Body of pancreas (tissue), 4 donors: ENCODE measurements at places on chromosomes 3 and 15.

- H3K27me3 ChIP-seq = no peaks in the 10 kb centered on the region
- peaks cover 4% of the 10 kb centered on the region for H3K36me3 ChIP-seq
- no peak for DNase-seq
- H3K4me3 ChIP-seq = no peak overlapping the region
These were observed 5.0 kb downstream of the IFRD2 start for GRCh38 chr3:50287262-50287661.

DNA sequence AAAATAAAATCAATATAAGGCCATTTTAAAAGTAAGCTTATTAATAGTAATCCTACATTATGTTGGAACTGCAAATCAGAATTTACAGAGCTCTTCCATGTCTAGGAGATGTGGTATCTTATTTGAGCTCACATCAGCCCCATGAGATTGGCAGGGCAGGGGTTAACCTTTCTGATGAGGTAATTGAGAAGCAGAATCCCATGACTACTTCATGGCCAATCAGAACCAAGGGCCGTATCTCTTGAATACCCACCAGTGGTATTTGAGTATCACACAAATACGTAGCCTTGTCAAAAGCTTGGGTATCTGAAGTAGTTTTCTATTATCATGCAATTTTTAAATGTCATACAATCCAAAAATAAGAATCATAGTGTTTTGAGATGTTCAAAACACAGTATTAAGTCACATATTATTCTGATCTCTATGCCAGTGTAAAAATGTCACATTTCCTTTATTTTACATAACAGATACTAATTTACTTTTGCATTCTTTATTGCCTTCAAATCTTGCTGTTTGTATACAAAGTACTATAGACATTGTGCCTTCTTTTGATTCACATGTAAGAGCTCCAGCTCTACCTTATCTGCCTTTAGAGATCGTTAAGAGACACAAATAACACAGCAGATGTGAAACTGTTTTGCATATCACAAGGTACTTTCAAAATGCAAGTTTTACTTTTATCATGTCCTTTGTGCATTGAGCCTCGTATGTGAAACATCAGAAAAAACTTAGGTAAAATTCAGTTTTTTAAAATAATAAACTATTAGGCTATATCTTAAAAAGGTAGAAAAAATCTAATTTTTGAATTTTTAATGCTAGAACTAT lies 251.7 kb upstream of the GOLGA6L4 start:
- no peaks in the 10 kb centered on the region for H3K36me3 ChIP-seq
- DNase-seq = no peak
- H3K27ac ChIP-seq = no peak overlapping the region
- H3K4me3 ChIP-seq = no peak overlapping the region
- peaks cover 19% of the 10 kb centered on the region for H3K4me1 ChIP-seq

DNA sequence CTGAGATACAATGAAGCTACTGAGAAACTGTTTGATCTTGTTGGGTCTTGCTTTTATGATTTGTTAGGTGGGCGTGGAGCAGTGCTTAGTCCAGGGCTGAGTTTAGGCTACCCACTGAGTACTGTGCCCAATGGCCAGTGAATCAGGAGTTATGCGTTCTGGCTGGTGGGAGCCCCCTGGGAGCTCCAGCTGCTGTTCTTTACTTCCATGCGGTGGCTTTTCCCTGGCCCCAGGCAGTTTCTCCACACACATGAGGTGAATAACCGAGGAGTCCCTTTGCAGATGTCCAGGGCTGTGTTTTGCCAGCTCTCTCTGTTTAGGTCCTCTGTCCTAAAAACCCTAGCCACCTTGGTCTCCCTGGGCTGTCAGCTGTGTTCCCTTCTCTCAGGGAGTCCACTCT lies 106.5 kb downstream of the KLF13 start:
- no peaks in the 10 kb centered on the region for H3K27me3 ChIP-seq
- H3K36me3 ChIP-seq = no peaks in the 10 kb centered on the region
- no peak overlapping the region for H3K27ac ChIP-seq

DNA sequence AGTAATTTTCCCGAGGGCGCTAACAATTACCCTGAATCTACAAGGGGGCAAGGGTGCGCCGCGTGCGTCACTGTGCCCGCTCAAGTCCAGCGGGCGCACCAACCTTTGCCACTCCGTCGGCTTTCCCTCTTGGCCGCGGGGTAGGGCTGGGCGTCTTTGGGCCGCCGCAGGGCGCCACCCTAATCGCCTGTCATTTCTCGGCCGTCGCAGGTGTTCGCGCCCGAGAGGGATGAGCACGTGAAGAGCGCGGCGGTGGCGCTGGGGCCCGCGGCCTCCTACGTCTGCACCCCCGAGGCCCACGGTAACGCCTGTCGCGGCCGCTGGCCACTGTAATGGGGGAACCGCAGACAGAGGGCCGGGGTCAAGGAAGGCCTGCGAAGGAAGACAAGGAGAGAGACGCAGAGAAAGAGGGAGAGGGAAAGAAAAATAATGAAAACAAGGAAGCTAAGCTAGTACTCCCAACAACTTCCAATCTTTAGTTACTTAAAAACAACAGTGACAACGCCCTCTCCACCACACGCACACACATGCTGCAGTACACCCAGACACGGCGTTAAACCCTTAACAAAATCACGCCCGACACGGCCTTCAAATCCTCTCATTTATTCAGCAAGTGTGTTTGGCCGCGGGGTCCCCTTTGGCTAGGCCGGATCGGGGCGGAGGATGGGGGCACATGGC lies 3.8 kb downstream of the SKOR1 start:
- DNase-seq = no peak
- H3K4me1 ChIP-seq = peaks cover 67% of the 10 kb centered on the region
- H3K4me3 ChIP-seq = no peak overlapping the region
- H3K27me3 ChIP-seq = no peaks in the 10 kb centered on the region
- H3K36me3 ChIP-seq = no peaks in the 10 kb centered on the region

- H3K4me3 ChIP-seq = no peak overlapping the region
- H3K4me1 ChIP-seq = no peaks in the 10 kb centered on the region
- H3K27me3 ChIP-seq = no peaks in the 10 kb centered on the region
- H3K27ac ChIP-seq = no peak overlapping the region
These were observed 30.9 kb upstream of the BCHE start for GRCh38 chr3:165868088-165868487.

DNA sequence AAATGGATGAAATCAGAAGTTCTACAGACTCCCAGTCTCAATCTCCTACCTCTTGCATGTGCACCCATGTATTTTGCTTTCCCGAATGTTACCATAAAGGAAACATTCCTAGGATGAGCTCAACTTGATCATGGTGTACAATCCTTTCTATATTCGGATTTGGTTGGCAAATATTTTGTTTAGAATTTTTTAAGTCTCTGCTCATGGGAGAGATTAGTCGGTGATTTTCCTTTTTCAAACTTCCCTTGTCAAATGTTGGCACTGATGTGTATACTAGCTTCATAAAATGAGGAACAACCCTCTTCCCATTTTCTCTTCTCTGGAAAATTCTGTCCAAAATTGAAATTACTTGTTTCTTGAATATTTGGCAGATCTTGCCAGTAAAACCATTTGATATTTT lies 317.6 kb upstream of the RASGRP1 start:
- H3K36me3 ChIP-seq = no peaks in the 10 kb centered on the region
- H3K27ac ChIP-seq = no peak overlapping the region
- no peak for DNase-seq
- H3K27me3 ChIP-seq = no peaks in the 10 kb centered on the region

DNA sequence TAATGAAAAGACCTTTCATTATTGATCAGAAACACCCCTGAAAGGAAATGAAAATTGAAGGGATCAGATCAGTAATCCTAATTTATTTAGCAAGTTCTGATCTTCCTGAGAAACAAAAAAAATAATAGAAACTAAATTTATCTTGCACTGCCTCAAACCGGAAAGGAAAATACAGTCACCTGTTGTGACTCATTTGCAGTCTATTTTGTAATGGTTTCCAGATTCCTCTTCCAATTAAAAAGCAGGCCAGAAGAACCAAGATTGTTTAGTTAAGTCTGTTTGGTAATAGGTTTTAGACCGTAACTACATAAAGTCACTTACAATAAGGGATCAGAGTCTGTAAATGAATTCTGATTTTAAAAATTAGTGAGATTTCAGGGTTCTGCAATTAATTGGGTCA lies 49.7 kb upstream of the ATOSA start:
- no peak overlapping the region for H3K4me3 ChIP-seq
- H3K27me3 ChIP-seq = no peaks in the 10 kb centered on the region
- H3K4me1 ChIP-seq = peaks cover 21% of the 10 kb centered on the region
- no peak for DNase-seq
